ENCODE measurements at places on chromosomes 7 and 10.

GRCh38 chr7:157714166-157715070 is 377.6 kb downstream of the DNAJB6 start:
- DNase-seq, result no peak

DNA sequence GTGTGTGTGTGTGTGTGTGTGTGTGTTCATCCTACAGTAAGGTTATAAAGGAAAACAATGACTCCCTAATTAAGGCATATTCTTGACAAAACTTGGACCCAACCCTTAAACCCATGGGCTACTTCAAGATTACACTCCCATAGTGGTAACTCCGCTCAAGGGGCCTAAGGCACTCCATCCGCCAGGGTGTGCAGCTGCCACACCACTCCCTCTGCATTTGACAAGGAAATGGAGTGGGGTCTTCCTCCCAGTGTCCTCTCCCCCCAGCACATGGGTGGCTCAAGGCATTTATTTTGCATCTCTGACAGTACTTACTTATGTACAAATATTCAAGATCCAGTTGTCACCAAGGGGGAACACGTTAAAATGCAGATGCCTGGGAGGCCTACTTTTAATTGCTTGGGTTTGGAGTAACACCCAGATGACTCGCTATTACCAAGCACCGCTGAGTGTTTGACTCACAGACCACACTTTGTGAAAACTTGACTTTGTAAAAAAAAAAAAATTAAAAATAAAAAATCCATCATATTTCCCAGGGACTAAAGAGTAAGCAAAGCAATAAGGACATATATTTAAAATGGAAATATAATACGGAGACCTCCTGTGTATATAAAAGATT is 53.0 kb upstream of the AGR3 start:
- no peak for DNase-seq

GRCh38 chr7:29281782-29282541 is 87.4 kb downstream of the CHN2 start:
- DNase-seq, result no peak

GRCh38 chr7:105580022-105580740 is 1.1 kb downstream of the EFCAB10 start:
- DNase-seq, result no peak

GRCh38 chr7:155167706-155168365 is 97.7 kb downstream of the HTR5A start:
- DNase-seq, result no peak

GRCh38 chr10:132572545-132572937 is 35.0 kb downstream of the INPP5A start:
- no peak for DNase-seq

GRCh38 chr7:83096065-83096580 is 66.6 kb downstream of the PCLO start:
- no peak for DNase-seq

DNA sequence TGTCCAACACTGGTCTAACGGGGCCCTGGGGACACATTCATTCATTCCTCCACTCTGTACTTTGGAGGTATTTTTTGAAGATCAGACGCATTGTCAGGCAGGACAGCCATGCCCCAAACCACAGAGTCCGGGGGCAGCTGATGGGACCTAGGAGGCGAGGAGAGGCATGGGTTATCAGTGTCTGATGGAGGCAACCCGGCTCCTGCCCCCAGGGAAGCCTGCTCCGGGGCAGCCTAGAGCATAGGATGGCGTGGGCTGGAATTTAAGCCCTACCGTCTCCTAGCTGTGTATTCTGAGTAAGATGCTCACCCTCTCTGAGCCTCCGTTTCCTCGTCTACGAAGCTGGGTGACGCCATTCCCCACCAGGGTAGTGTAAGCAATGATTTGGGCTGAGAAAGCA is 55.4 kb upstream of the ELN start:
- DNase-seq, result no peak

DNA sequence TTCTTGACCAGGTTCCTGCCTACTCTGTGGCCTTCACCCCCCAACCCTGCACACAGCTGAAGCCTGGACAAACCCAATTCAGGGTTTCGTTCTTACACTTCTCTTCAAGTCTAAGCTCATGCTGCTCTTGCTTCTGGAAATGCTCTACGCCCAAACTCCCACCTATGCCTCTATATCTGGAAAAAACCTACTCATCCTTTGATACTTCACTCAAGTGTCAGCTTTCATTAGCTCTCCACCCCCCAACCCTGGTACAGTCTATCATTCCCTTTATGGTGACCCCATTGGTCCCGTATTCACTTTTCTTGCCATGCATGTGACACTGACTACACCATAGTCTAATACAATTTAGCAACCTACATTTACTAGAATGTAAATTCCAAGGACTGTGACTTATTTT is 220.9 kb upstream of the PLXNA4 start:
- DNase-seq, result no peak

All from CD4-positive, alpha-beta T cell treated with Interleukin-1 beta for 1 hour (primary cell).